ENCODE measurements at places on chromosomes 1 and 21.

DNA sequence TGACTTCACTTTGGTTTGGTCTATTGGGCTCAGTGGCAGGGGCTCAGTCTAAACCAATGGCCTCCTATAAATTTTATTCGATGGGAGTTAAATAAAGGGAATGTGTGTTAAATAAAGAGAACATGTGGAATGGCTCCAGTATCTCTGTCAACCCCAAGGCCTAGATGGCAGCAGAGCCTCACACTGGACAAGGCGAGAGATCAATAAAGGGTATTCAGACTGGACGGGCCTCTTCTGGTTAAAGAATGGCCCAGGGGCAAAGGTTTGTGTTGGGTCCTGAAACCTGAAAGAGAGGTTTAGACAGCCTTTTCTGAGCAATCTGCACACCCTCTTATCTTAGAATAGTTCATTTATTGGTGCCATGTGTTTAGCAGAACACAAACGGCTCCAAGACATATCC, 34.7 kb downstream of the SH3BP5L start:
- no peak for DNase-seq

- DNase-seq = no peak
Observed at GRCh38 chr1:186009039-186009737, 275.0 kb downstream of the HMCN1 start.

DNA sequence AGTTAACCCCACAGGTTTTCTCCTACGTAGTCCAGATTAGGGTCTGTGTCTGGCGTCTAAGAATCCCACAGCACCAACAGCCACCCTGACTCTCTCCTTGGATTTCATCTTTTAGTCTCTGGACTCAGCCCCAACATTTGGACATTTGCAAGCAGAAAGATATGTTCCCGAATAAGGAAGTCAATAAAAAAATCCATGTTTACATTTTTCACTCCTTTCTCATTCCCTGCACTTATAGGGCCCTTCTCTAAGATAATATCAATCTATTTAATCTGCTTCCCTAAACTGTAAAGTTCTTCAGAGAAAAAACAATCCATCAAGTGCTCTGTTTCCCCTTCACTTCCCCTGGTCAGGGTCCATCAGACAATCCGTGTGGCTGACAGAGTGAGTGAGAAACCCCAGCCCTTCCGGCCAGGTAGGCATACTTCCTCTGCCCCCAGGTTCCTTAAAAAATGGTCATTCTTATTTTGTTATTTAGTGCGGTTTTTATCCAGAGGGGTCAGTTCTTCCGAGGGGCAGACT, 105.9 kb upstream of the CDC42BPA start:
- DNase-seq = no peak

DNA sequence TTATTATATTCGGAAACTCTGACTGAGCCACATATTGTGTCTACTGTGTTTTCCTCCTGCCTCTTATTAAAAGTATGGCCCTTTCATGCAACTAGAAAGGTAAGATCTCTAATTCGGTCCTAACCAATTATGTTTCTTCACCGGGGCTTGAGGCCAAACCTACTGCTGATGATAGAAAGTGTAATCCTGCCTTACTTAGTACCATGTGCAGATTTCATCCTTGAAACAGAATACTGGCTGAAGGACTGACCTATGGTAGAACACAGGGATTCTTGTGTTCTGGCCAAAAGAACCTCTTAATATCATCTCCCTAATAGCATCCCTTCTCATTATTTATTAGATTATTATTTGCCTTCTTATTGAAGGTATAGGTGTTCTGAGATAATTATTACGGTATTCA, 72.6 kb downstream of the TOR3A start:
- DNase-seq = no peak

DNA sequence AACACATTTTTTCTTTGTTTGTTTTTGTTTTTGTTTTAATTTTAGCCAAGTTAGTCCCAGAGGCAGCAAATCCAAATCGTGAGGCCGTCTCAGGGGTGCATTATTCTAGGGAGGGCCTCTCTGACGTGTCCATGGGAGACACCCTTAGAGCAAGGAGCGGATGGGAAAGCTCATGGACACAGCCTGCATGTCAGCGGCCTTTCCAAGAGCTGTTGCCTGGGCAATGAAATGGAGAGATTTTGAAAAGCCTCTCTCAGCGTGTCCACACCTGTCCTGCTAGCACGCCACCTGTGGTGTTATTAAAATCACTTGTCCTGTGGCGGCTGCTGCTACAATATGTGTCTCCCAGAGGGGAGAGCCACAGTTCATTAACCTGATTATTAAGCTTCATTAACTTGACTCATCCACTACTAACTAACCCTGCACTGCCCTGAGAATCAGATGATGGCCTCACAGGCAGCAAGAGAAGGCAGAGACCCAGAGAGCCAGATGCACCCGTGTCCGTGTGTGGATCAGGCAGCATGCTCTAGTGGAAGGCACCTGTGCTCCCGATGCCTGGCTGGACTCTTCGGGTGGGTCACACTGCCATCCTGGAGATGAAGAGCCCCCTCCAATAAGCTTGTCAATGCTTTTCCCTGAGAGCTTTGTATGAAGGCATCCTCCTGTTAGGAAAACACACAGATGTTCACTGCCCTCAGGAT, 133.3 kb downstream of the PGBD5 start:
- DNase-seq = no peak

- DNase-seq = no peak
Observed at GRCh38 chr1:35575416-35575958, 2.4 kb downstream of the TFAP2E start.

- peak; percentile 50 for DNase-seq
Observed at GRCh38 chr21:34351786-34352241, 12.0 kb upstream of the KCNE2 start.

DNA sequence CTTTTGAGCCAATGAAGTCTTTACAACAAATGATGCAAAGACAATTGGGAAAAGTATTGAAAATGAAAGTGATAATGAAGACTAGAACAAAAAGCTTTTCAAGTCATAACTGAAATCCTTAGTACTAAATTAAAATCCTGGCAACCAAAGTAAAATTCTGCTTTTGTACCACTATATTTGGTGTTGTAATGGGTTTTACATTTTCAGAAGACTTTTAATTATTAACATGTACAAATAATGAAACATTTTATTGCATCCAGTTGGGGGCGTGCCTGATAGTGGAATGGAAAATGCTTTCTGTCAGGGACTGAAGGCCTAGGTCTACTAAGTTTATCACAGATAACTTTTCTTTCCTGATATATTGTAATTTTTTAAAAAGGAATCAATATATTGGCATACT, 89.4 kb downstream of the SDCCAG8 start:
- DNase-seq = no peak

DNA sequence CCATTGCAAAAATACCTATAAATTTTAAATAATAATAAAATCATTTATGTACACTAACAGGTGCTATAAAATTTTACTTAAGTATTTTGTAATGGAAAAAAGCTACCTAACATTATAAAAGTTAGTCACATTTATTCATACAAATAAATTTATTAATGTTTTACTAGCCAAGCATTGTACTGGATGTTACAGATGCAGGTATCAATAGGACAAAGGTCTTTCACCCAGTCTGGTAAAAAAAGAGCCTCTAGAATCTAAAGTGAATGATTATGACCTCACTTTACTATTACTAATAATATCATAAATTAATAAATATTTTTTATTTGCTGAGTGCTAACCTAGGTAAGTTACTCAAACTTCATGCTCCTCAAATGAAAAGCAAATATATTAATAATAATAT, 170.6 kb downstream of the KCNT2 start:
- no peak for DNase-seq
